ENCODE measurements at places on chromosomes 12 and 14. TPM values are rescaled to one million over a fixed set of nuclear protein-coding genes. Genes with fewer than 3 reads are reported as not detected.

Gene PUS1
- total RNA-seq: 76.2 TPM

Gene ASPG
- total RNA-seq: 3.4 TPM

Gene FKBP4
- total RNA-seq: 257 TPM

Gene LYZ
- total RNA-seq: 1.1 TPM

Gene CD27
- 0.34 TPM for total RNA-seq

Gene PROX2
- total RNA-seq: 0.04 TPM

Gene NFE2
- 3.0 TPM for total RNA-seq

Gene FAM181A
- total RNA-seq: not detected

Gene IFI27
- 3.2 TPM for total RNA-seq

Gene PPP1R36
- total RNA-seq: 0.55 TPM

Gene TAS2R20
- 0.81 TPM for total RNA-seq

Gene SLC17A8
- total RNA-seq: 0.26 TPM

Gene OR6C2
- not detected for total RNA-seq

Gene ANKRD9
- total RNA-seq: 63.8 TPM

Gene ADAM21
- not detected for total RNA-seq

Gene DHRS2
- total RNA-seq: 1.8 TPM

Gene RAPGEF3
- total RNA-seq: 13.3 TPM

Gene SERPINA1
- 5.1 TPM for total RNA-seq
